ENCODE measurements at places on chromosomes 7 and 10.

DNA sequence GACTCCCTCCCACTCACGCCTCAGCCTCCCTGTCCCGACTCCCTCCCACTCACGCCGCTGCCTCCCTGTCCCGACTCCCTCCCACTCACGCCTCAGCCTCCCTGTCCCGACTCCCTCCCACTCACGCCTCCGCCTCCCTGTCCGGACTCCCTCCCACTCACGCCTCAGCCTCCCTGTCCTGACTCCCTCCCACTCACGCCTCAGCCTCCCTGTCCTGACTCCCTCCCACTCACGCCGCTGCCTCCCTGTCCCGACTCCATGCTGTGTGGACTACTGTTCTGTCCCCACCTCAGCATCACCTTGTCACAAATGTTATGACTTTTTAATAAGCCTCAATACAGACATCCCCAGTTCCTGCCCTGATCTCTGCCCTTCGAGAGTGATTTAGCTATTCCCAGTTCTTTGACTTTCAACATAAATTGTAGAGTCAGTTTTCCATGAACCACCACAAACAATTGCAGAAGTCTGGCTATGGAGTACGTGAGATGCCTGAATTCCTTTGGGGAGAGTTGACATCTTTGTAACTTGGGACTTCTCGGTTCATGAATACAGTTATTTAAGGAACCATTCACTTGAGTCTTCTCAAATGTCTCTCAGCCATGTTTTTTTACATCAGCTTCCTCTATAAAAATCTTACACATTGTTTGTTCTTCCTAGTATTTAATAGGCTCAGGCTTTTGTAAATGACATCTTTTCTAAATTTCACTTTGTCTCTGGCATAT is 71.9 kb downstream of the FOXL3 start:
- DNase-seq, result no peak

- DNase-seq, result no peak
Measured at GRCh38 chr7:8592167-8592566, 158.8 kb downstream of the NXPH1 start.

DNA sequence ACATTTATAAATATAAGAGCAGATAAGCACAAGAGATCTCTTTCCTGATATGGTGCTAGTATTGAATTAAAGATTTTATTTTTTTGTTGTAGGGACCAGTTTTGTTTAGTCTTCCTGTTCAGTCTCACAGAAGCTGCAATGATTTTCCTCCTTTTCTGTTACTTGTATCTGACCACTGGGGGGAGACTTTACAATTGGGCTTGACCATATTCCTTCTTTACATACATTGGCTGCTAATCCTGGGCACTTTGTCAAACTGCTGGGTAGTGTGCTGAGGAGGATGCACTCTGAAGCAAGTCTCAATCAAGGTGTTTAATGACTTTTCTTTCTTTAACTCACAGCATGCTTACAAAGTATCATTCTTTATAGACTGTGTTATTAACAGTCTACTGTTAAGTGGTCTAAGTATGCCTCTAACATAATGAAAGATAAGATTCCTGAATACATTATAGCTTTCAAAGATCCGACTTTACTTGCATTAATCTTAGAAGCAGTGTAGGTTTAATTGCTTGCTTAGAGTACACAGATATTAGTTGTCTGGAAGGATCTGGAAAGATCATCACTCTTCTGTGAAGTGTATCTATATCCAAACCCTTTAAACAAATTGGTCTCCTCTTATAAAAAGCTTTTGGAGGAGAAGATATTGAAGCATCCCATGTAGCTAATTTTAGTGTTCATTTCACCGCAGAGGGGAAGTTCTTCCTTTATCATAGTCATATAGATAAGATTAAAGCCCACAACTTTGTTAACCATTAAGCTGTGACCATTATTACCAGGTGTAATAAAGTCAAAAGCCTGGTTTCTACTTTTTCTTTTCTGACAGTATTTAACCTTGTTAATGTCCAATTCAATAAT is 3.1 kb downstream of the PALS2 start:
- DNase-seq, result no peak

- DNase-seq, result no peak
Measured at GRCh38 chr7:158075633-158076001, 512.0 kb downstream of the PTPRN2 start.

GRCh38 chr10:62584731-62585130 is 210.6 kb downstream of the ZNF365 start:
- no peak for DNase-seq

DNA sequence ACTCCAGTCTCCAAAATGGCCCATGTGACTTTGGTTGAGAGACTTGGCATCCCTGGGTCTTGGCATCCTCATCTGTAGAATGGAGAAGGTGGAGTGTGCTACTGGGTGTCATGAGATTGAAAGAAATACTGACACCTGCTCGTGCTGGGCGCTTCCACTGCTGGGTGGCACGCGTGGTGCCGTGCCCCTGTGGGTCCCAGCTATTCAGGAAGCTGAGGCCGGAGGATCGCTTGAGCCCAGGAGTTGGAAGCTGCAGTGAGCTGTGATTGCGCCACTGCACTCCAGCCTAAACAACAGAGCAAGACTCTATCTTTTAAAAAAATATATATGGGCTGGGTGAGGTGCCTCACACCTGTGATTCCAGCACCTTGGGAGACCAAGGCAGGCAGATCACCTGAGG is 53.1 kb downstream of the NPTX2 start:
- no peak for DNase-seq

- no peak for DNase-seq
Measured at GRCh38 chr10:70935125-70935625, 46.8 kb upstream of the PCBD1 start.

DNA sequence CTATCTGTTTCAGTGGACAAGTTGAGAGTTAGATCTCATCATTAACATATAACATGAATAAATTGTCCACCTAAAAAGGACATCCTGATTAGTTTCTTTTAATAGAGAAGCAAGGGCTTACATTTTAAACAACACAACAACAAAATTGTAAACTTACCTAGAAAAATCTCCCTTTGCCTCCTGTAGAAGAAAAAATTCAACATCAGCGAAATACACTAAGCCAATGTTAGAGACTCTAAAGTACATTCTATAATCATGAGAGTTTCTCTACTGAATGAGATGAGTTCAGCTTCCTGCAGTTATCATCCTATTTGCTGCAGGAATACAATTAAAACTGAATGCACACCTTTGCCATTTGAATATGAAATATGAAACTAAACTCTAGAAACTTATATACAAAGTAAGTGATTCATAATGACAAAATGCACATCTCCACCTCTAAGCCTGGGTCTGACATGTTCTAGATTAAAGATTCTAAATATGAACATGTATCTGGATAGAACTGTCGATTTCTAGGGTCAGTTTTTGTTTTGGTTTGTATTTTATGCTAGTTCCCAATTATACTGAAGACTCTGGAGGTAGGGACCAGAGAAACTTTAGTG is 174.8 kb downstream of the PRPF18 start:
- DNase-seq, result no peak

DNA sequence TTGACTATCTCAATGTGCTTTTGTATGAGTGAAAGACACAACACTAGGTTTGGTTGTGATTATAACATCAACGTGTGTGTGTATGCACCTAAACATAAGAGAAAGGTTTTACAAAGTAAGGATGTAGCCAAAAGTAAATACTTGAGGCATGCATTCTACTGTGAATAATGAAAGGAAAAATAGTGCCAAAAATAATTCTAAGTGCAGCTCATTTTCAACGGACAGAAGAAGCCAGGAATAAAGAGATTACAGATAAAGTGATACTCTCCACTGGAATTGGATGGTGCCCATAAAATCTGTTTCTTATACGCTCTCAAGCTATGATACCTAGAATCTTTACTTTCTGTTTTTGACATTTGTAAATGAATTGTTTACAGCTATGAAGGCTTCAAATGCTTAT is 135.0 kb upstream of the TMEM72 start:
- DNase-seq, result no peak

GRCh38 chr10:17237915-17238444 is 9.9 kb downstream of the VIM start:
- no peak for DNase-seq

DNA sequence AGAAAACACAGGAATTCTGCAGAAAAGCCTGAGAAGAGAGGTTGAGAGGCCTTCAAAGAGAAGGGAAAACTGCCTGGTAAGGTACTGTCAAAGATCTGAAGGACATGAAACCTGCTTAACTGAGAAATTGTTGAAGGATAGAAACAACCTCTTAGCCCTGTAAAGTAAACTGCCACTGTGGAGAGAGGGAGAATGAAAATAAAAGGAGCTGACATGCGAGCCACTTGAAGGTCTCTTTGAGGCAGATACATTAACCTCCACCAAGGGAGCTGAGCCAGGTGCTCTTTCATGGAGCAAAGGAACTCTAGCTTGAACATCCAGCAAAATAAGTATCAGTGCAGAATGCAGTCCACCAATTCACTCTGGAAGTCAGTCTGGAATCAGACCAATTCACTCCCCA is 108.8 kb upstream of the FEZF1 start:
- no peak for DNase-seq

DNA sequence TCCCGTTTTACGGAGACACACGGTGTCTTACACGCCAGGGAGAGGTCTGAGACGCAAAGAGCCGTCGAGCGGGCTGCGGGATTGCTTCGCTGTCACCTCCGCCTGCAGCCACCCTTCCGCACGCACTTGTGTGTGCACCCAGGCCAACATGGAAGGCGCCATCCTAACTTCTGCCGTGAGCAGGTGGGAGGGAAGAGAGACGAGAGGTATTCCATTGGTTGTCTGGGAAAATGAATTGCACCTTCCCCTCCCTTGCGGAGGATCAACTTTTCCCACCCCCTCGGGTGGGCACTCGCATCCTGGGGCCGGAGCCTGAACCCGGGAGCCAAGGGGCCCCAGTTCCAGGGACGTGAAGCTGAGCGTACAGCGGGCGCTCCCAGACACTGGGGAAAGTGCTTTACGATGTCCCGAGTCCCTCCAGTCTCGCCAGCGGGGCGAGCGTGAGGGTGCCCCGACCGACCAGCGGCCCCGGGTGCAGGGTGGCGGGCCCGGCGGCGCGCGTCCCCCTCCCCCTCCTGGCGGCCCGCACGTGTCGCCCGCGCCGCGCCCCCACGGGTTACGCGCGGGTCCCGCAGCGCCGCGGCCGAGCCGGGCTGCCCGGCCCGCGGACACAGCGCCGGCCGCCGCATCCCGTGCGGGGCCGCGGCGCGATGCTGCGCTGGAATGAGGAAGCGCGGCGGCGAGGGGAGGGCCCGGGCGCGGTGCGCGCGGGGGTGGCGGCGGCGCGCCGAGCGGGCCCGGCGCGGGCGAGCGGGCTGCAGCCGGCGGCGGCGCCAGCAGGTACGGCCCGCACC is 984 bp upstream of the IKZF1 start:
- no peak for DNase-seq

DNA sequence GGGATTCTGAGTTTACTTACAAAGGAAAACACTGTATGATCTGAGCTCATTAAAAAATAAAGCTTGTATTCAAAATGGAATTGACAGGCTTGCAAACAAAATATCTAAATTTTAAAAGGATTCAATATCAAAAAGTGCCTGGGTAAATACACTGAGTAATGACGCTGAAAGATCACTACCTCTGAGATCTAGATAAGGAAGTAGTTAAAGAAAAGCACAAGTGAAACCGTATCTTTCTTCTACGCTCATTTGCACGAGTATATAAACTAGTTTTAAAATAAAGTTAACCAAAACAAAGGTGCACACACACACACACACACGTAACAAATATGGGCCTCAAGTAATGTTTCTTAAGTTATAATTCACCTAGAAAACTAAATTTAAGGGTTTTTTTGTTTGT is 93.4 kb downstream of the SNX13 start:
- no peak for DNase-seq

DNA sequence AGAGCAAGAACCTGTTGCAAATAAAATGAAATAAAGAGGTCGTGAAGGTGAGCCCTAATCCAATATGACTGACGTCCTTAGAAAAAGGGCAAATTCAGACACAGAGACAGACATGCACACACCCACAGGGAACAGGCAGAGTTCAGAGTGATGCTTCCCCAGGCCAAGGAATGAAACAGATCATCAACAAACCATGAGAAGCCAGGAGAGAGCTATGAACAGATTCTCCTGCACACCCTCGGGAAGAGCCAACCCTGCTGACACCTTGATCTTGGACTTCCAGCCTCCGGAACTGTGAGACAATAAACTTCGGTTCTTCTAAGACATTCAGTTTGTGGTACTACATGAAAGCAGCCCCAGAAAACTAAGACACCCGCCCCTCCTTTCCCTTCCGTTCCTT is 290.4 kb upstream of the KLF6 start:
- DNase-seq, result no peak

- DNase-seq, result no peak
Measured at GRCh38 chr10:59257224-59257623, 80.8 kb downstream of the PHYHIPL start.

GRCh38 chr10:63528084-63528744 is 7.0 kb downstream of the REEP3 start:
- DNase-seq, result no peak

DNA sequence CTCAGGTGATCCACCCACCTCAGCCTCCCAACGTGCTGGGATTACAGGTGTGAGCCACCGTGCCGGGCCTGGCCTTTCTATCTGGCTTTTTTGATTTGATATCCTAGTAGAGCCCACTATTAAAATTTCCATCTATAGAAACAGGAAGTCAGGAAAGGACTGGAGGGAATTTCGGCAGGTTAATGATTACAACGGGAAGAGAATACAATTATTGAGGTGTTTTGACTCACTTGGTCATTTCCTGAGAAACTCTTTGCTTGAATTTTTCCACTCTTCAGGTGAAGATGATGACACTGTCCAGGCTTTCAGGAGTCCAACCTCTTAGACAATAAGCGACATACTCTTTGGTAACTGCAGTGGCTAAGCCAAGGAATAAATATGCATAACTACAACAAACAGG is 1.1 kb upstream of the MKLN1 start:
- no peak for DNase-seq

- DNase-seq, result no peak
Measured at GRCh38 chr7:90681336-90682022, 85.4 kb downstream of the CDK14 start.

GRCh38 chr7:132541656-132542055 is 34.6 kb downstream of the PLXNA4 start:
- DNase-seq, result no peak

- DNase-seq, result no peak
Measured at GRCh38 chr10:14653271-14654161, 121.2 kb downstream of the FAM107B start.

- DNase-seq, result no peak
Measured at GRCh38 chr10:132504501-132505272, 32.9 kb upstream of the INPP5A start.

DNA sequence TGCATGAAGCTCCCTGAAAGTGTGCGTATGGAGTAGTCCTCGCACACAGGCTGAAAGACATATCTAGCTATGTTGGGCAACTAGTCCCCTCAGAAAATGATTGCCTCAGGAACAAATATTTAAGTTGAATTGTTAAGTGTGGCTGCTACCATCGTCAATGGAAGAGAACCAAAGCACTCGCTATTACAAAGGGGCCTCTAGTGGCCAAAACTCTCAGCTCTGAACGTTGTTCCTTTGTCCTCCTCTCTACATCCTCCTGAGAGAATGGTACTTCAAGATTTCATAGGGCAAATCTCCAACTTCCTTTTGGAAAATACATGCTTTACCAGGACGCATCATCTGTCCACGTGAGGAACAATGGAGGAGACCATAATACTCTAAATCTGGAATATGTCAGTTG is 209.9 kb downstream of the NRG3 start:
- DNase-seq, result no peak

Data from stimulated activated naive CD4-positive, alpha-beta T cell treated with Interleukin-2 at 50 U/mL for 16 hours (primary cell).